ENCODE measurements at places on chromosomes 13 and 19.
A peak's percentile ranks its signal among the peaks of the same experiment; 100 is the strongest.

DNA sequence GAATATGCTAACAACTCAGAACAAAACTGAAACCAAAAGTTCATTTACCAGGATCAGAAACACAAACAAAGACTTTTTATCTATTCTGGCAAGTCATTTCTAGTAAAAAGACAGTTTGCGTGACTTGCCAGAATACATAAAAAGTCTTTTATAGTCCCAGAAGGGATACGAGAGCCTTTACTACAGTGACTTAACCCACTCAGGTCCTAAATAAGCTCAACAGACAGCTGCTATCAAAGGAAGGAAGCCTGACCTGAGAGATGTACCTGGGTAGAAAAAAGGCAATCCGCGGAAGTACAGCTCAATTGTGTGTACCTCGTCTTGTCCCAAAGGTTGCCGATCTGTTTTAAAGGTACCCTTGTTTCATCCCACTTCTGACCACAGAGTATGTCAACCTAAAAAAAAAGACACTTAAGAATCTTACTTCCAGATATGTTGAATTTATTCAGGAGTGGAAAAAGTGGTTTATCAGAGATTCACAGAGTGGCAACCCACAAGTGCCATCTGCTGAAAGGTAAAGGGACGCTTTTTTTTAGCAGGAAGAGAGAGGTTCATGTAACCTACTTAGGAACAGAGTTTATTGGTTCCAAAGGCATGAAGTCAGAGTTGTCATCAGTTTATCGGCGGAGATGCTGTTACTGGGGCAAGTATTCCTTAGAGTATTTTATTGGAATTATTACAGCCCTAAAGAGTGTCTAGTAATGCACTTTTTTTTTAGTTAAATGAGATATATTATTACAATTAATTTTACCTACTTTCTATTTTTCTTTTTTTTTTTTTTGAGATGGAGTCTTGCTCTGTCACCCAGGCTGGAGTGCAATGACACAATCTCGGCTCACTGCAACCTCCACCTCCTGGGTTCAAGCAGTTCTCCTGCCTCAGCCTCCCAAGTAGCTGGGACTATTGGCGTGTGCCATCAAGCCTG is 69.7 kb upstream of the C1QTNF9B start:
- no peak for DNase-seq

DNA sequence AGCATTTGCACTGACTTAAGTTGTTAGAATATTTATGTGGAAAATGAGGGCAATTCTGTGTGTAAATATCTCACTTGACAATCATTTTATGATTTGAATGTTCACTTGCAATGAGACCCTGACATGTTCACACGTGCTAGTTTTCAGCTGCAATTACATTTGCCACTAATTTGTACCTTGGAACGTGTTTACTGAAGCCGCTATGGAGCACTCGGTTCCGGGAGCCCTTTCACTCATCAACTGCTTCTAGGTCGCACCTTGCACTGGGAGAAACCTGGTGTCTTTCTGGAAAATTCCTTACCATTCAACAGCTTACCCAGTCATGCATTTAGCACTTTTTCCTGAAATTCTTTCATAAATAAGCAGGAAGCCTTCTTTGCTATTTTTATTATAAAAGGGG is 229.6 kb downstream of the ZIC5 start:
- DNase-seq = no peak

GRCh38 chr13:86085890-86086289 is 286.7 kb upstream of the SLITRK6 start:
- DNase-seq = no peak

DNA sequence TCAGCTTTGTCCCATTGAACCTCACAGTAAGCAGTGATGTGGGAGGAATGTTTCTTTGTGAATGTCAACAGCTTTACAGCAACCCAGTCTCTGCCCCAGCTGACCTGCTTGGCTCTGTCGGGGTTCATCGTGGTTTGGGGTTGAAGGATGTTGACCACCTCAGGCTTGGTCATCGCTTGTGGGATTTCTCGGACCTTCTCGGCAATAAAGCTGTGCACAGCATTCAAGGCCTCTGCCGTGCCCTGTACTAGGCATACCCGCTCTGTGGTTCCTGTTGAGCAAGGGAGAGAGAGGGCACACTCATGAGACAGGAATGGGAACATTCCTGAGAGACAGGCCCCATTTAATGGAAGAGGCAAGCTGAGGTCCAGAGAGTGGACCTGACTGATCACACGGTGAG is 20.0 kb downstream of the NOVA2 start:
- no peak for DNase-seq

DNA sequence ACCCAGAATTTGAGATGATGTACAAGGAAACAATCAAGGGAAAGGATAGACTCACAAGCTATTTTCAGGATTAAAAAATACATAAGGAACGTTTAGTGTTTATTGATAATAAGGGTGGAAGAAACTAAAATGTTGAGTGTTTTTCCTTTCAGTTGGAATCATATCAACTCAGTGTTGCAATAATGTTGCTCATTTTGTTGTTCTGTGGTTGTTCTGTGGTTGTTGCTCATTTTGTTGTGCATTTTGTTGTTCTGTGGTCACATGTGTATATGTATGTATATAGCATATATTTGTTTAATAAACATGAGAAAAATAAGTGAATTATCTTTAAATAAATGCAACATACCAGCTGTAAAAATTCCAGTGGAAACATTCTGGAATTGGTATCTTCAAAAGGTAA is 262.4 kb upstream of the SPRY2 start:
- DNase-seq = no peak

GRCh38 chr13:52009946-52010345 is 1.3 kb downstream of the ATP7B start:
- no peak for DNase-seq

GRCh38 chr13:107373551-107373950 is 805.6 kb upstream of the ARGLU1 start:
- DNase-seq = no peak

- no peak for DNase-seq
Observed at GRCh38 chr19:33862981-33863380, 66.3 kb downstream of the KCTD15 start.

DNA sequence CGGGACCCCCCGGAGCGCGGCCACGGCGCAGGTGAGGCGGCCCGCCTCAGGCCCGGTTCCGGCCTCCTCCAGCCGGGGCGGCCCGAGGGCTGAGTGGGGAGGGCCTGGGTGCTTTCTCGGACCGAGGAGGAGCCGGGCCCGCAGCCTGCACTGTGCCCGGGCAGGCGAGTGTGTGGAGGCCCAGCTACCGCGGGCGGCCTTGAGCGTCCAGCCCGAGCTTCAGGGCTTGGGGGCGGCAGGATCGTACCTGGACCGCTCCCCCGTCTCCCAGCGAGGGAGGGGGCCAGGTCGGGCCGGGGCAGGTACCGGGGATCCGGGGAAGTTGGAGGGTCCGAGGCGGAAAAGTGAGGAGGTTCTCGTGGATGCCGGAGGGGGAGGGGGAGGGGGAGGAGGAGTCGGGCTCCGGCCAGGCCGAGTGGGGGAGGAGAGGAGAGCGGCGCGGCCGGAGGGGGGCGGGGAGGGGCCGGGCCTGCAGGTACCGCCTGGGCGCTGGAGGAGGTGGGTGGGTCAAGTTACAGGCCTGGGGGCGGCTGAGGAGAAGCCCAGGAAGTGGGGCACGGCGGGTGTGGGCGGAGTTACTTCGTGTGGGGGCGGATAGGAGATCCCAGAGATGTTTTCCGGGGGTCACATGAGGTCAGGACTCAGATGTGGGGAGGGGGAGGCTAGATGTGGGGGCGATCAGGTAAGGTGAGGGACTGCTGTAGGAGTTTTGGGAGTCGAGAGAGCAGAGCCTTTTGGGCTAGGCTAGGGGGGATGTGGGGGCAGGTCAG is 545 bp downstream of the NACC1 start:
- peak; percentile 74 for DNase-seq

- no peak for DNase-seq
Observed at GRCh38 chr13:44759384-44760360, 183.5 kb upstream of the TSC22D1 start.

GRCh38 chr19:40601134-40601974 is at the start of gene LTBP4:
Gene LTBP4, plus strand, starts transcription at chr19:40601369. Its CDS starts 19 bp downstream, at chr19:40601388.
- no peak for DNase-seq

DNA sequence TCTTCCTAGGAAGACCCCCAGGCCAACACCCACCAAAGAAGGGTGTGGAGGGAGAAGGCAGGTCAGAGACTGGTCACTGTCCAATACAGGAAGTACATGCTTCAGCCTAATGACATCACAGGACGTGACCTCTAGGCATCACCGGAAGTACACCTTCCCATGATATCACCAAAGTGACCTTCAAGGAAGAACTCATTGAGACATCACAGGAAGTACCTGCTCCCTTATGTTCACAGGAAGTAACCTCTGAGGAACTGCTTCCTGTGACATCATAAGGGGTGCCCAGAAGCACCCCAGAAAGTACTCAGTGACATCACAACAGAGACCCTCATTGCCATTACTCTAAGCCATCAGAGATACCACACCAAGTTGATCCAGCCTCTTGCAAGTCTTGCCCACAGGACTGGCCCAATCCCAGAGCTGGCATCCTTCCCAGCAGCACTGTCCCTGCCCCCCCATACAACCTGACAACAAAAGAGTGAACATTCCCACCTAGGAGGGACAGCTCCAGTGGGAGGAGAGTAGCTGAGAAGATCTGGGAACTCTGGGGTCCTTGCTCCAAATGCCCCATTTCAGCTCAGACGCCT is 24.2 kb upstream of the NANOS2 start:
- DNase-seq = no peak

DNA sequence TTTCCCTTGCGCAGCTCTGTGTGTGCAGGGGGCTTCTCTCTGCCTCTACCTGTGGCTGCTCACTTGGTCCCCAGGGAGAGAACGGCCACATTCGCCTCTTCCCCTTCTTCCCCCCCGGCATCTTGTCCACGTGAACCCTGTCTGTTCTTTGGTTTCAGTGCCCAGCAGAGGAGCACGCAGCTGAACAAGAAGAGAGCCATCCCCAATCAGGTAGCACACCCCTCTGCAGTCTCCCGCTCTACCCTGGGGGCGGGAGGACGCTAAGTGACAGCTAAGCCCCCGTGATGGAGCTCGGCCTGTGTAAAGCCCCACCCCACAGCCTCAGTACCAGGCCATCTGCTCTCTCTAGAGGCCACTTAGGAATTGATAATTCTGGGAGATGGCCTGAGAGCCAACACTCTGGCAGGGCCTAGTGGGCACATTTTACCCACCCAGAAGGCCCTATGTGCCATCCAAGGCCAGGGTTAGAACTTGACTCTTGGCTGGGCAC is 30.2 kb downstream of the TMED1 start:
- DNase-seq = no peak

GRCh38 chr13:93326234-93326811 is 99.7 kb downstream of the GPC6 start:
- DNase-seq = no peak

GRCh38 chr13:36717966-36718545 is 44.2 kb downstream of the SERTM1 start:
- DNase-seq = no peak

DNA sequence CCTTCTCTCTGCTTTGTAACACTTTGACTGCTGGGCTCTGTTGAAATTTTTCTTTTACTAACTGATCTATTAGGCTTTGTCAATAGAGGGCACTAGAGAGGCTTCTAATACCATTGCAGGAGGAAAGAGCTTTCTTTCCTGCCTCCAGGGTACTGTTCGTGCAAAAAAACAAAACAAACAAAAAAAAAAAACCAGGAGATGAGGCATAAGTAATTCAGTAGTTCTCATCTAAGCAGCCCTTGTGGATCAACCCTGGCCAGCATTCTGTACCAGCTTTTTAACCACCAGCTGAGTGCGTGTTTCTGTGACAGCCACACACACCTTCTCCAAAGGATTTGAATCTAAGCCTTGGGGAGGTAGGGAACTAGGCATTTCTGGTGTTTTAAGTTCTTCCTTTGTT is 1707.6 kb upstream of the SLC10A2 start:
- DNase-seq = no peak

DNA sequence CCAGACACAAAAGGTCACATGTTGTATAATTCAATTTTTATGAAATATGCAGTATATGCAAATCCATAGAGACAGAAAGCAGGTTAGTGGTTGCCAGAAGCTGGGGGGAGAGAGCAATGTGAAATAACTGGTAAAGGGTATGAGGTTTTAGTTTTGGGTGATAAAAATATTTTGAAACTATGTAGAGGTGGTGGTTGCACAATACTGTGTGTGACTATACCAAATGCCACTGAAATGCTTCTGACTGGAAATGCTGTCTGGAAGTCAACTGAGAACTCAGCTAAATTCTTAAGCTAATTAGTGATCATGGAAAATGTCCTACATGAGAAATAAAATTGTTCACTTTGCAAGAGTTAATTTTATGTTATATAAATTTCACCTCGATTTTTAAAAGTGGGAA is 65.3 kb upstream of the RXFP2 start:
- DNase-seq = no peak

DNA sequence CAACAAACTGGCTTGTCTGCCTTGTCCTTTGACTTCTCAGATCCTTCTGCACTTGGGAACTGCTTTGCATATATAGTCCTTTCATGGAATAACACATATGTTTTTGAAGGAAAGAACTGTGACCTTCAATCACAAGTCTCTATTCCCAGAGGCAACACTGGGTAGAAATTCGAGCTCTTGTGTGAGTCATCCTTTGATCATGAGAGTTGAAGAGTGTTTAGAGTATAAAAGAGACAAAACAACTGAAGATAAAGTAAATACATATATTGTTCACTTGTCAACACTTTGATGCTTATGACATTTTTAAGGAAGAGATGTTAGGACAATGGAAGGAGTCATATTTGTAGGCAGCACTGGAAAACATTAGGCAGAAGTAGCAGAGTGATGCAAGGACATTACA is 5.2 kb upstream of the OR7A5 start:
- no peak for DNase-seq

- DNase-seq = no peak
Observed at GRCh38 chr19:4579389-4579788, 19.9 kb upstream of the SEMA6B start.

DNA sequence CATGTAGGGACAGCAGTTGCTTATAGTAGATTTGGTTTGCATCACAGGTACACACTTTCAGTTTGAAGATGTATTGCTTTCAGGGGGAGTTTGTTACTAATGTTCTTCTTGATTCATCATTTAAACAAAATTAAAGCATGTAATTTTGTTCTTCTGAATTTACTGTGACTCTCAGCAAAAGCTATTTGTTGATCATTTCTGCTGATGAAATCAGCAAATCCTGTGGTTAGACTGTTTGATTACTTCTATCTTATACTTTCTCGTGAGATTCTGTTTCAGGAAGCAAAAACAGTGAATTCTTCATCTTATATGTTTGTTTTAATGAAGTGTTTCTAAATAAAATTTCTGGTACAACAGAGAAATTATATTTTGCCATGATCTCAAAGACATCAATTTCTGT is 497.6 kb downstream of the GPC6 start:
- no peak for DNase-seq

DNA sequence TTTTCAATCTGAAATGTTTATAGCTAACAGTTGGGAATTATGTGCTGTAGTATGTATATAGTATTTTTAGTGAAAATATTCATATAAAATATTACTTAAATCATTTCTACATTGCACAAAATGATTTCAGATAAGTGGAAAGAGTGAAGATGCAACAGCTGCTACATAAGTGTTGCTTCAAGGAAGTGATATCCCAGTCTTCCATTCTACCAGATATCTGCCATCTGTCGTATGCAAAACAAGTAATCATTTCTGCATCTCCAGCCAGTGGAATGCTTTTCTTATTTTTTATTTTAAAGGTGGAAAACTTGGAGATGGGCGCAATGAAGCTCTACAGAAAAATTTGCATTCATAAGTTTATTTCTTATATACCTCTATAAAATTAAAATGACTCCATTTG is 152.5 kb upstream of the MAB21L1 start:
- no peak for DNase-seq

All from GM12891 (cell line).